RKO (cell line): ENCODE measurements at places on chromosomes 12 and 14.

- DNase-seq: no peak
Measured at GRCh38 chr12:95198914-95199313, 18.4 kb downstream of the FGD6 start.

DNA sequence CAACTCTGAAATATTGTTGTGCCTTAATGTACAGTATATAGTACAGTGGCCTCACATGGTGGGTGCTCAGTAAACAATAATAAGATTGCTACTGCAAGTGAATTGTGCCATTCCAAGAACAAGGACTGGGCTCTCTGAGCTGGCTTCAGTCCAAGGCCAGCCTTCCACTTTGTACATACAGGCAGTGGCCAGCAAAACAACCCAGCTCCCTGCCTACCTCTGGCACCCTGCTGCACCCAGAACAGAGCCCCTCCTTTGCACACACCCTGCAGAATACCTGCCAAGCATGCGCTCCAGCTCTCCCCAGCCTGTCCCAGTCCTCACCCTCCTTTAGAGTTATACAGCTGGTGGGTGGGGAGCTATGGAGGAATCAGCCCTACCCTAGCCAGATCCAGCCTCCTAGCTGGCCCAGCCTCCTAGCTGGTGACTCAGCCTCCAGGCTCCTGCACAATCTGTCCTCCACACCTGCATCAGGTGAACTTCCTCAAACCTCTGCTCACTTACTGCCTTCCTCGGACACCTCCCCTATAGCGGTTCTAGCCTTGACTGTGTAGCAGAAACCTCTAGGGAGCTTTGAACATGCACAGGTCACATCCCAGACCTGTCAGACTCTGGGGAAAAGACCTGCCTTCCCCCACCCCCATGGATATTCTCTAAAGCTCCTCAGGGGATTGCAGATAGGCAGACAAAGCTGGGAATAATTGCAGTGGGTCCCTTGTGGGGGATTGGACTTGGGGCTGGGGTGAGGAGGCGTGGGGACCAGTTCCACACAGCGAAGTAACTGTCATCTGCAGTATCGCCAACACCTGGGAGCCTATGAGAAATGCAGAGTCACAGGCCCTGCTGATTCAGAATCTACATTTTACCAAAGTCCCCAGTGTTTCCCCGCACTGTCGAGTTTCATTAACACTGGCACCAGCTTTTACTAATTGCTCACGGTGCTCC is 17.9 kb downstream of the ZDHHC22 start:
- no peak for DNase-seq

GRCh38 chr14:63493246-63493645 is 49.9 kb downstream of the PPP2R5E start:
- peak; percentile 44 for DNase-seq

- peak; percentile 29 for DNase-seq
Measured at GRCh38 chr12:76637807-76638206, 78.2 kb upstream of the OSBPL8 start.

- DNase-seq: peak; percentile 40
Measured at GRCh38 chr12:40336573-40337199, 111.9 kb downstream of the LRRK2 start.

DNA sequence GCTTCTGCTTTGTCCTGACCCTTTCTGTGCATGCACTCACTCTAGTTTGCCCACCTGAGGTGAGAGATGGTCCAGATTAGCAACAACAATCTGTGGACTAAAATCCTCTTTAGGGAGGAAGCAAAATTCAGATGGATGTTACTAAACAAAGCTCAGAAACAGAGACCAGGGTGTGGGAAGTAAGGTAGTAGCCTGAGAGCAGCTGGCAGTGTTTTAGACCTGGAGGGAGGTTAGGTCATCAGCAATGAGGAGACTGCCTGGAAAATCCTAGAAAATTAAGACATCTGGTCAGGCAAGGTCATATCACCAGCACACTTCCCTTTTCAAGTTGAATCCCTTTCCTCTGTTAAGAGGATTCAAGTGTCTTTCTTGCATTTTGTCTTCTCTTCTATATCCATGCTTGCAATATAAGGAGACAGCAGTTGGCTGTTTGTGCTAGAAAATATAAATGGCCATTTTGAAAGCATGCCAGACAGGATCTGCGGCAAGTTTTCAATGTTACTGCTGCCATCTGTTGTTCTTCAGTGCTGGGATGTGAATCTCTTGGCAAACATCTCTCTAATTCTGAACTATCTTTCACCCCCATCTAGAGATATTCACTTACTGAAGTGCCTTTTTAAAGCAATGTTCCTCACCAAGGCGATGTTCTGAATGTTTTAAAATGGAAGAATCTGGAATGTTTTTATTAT is 266.4 kb downstream of the NAV3 start:
- DNase-seq: no peak

- DNase-seq: no peak
Measured at GRCh38 chr12:52391618-52392002, 6.2 kb upstream of the KRT84 start.

- no peak for DNase-seq
Measured at GRCh38 chr14:99718031-99718810, 34.1 kb downstream of the CYP46A1 start.

DNA sequence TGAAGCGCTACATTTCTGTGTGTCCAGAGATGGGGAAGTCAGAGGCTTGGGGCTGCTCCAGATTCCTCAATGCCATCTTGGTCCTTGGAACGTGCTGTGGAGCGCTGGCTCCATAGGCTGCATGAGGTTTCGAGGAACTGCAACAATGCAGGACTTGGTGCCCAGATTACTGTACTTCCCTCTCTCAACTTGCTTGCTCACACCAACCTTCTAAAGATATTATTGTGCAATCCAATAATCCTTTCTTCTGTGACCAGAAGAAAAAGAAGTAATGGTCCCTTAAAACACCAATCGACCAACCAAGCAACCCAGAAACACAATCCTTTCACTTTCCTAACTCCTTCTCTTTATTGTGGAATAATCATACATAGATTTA is 3.7 kb downstream of the PRICKLE1 start:
- no peak for DNase-seq

DNA sequence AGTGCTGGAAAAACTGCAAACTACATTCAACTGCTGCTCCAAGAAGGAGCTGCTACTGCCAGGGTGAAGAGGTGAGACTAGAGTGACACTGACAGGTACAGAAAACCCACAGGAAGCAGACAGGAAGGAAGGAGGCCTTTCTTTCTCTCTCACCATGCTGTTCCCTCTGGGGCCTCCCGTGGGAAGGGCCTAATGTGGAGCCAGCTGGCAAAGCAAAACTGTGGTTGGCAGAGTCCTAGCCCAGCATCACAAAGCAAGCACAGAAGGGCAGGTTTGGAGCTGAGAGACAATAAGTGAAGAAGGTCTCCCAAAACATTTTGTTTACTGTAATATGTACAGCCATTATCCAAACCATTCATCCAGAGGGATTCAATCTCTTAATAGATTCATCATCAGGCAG is 122.5 kb upstream of the MAX start:
- no peak for DNase-seq

DNA sequence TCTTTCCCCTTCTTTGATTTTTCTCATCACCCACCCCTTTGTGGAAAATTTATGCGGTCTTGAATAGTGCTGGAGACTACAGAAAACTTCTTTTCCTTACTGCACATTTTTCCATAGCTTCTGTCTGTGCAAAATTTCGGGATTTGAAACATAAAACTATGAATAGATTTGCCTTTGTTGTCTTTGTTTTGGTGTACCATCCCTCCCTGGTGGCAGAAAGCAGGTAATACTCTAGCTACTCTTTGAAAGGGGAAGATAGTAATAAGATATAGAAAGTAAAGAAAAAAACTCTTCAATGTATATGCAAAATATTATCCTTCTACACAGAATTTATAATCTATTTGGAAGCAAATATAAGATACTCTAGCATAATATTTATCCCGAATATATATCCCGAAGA is 79.1 kb upstream of the LMO3 start:
- no peak for DNase-seq

GRCh38 chr12:22541496-22542155 is 2.7 kb downstream of the C2CD5 start:
- no peak for DNase-seq

DNA sequence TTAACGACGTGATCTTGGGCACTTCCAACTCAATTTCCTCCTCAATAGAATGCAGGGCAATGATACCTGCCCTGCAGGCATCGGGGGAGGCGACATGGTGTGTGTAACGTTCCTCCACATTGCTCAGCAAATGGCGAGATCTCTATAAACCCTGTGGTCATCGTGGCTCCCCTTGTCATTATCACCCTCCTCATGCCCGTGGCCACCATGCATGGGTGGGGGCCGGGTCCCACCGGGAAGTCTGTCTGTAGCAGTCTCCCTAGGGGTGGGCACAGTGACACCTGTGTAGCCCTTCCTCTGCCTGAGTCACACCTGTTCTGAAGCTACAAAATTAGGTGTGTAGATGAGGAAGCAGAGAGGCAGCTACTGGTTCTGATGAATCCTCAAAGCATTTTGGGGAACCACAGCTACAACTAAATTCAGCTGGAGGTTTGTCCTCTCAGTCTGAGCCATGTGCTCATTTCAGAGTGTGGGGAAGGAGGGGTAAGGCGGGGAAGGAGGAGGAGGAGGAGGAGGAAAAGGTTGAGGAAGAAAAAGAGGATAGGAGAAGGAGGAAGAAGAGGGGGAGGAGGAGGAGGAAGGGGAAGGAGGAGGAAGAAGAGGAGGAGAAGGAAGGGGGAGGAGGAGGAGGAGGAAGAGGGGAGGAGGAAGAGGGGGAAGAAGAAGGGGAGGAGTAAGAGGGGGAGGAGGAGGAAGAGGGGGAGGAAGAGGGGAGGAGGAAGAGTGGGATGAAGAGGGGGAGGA is 11.0 kb upstream of the CACNA2D4 start:
- no peak for DNase-seq

- peak; percentile 18 for DNase-seq
Measured at GRCh38 chr12:57837864-57838562, 8.5 kb downstream of the CTDSP2 start.

DNA sequence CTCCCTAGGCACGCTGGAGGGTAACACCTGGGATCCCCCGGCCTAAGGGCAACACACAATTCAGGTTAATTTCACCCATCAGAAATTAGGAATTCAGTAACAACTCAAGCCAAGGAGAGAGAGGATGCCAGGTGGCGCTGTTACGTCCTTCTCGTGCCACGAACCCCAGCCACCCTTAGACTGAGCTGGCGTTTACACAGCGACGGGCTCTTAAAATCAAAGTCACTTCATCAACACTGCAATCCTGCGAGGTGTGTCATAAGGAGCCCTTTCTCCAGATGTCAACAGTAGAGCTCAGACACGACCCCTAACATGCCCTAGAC is 110.6 kb upstream of the TMEM132D start:
- peak; percentile 7 for DNase-seq

- DNase-seq: no peak
Measured at GRCh38 chr12:113689047-113689610, 217.5 kb upstream of the LHX5 start.

DNA sequence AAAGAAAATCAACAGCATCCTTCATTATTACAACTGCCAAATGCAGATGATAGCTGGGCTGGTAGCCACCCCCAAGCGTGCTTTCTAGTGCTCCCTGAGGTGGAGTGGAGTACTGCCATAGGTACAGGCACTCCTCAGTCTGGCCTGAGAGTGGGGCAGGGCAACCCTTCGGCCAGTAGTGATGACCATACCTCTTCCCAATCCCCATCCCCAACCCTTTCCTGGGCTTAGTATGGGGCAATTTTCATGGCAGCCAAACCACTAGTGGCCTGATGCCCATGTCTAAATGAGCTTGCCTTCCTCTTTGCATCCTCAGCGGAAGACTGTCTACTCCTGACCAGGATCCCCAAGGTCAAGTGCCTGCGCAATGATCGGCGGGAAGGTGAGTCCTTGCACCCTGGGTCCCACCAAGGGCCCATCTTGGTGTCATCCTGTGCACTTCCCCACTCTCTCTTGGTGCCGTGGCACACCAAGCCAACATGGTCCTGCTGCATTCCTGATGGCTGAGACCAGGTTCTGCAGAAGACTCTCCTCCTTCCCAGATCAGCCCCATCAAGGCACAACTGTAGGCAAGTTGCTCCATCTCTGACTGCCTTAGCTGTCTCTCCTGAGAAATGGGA is 65.8 kb downstream of the GALNT16 start:
- no peak for DNase-seq

DNA sequence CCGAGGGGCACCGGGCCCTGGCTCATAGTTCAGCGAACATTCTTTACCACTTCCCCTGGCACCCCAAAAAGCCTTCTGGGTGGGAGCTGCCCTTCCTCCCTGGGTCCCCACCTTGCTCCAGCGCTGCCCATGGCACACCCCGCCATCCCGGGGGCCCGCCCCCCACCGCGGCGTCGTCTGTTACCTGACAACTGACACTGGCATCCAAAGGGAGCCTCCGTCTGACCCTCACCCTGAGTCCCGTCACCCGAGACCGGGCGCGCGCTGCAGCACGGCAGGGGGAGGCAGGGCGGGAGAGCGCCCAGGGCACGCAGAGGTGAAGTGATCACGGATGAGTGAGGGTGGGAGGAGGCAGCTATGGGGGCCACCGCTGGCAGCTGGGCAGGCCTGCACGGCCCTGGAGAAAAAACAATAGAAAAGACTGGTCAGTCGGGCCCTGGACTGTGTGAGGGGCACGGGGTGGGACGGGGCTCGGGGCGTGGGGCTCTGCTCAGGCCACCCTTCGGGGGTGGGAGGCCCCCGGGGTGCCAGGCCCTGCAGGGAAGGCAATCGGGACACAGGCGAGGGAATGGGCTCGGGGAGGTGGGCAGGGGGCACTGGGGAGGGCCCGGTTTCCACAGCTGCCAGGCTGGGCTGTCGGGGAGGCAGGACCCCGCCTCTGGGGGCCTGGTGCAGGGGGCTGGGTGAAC is 40.7 kb downstream of the BCL11B start:
- no peak for DNase-seq

DNA sequence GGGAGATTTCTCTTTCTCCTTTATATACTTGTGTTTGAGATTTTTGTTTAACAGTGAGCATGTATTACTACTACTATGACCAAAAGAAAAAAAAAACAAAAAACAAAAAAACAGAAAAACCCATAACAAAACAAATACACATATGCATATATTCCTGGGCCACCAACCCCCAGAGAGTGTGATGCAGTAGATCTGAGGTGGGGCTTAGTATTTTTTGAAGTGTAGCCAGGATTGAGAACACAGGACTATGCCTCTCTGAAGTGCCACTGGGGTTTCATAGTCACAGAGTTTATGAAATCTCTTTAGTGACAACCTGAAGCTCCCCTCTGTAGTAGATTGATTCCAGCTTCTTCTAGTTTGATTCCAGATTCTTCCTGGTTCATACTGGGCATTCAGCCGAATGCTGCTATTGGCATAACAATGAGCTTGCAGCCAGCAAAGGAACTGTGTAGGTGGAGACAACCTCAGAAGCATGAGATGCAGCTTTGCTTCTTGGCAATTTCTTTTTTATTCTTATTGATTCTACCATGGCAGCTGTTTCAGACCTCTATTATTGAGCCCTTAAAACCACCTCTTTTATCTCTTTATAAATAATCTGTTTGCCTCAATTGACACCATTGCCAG is 15.5 kb upstream of the ANO4 start:
- no peak for DNase-seq

GRCh38 chr14:69750495-69750894 is 16.4 kb upstream of the SRSF5 start:
- no peak for DNase-seq

GRCh38 chr12:84802161-84802560 is 110.4 kb downstream of the SLC6A15 start:
- no peak for DNase-seq
